Cortex of kidney (tissue), 1 donor: ENCODE measurements at places on chromosomes 6 and 20.

DNA sequence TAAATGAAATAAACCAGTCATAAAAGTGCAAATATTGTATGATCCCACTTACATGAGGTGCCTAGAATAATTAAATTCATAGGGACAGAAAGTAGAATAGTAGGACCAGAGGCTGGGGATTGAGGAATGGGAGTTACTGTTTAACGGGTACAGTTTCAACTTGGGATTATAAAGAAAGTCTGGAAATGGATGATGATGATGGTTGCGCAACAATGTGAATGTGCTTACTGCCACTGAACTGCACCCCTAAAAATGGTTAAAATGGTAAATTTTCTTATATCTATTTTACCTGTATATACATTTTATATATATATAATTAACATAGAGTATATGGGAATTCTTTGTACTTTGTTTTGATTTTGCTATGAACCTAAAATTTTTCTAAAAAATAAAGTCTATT is 53.3 kb upstream of the L3MBTL3 start:
- DNase-seq, result no peak

DNA sequence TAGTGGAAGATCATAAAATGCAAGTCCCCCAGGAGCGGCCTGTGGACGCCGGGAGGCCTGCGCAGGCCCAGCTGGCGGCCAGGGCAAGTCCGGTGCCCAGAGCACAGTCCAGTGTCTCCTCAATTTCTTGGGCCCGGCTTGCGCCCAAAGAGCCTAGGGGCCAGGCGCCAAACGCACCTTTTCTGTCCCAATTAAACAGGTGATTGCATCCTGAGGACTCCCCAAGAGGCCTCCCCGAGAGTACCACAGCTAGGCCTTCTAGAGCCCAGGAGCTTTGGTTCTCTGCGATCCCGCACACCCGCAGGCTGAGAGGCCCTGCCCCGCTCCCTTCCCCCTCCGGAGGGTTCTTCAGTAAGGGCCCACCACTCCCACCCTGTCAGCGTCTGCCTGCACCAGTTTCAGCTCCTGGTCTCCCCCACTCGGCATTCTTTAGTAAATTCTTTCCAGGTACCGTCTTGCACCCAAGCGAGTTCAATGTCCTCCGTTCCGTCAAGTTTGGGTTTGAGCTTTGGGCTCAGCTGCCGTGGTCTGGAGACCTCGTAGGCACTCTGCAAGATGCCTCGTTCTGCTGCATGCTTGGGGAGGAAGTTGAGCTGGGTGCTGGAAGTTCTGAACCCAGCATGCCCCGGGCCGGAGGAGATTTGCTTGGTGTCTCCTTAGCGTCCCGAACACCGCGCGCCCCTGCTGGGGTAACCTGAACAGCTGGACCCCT is 3.9 kb upstream of the NKX2-2 start:
- DNase-seq, result no peak

DNA sequence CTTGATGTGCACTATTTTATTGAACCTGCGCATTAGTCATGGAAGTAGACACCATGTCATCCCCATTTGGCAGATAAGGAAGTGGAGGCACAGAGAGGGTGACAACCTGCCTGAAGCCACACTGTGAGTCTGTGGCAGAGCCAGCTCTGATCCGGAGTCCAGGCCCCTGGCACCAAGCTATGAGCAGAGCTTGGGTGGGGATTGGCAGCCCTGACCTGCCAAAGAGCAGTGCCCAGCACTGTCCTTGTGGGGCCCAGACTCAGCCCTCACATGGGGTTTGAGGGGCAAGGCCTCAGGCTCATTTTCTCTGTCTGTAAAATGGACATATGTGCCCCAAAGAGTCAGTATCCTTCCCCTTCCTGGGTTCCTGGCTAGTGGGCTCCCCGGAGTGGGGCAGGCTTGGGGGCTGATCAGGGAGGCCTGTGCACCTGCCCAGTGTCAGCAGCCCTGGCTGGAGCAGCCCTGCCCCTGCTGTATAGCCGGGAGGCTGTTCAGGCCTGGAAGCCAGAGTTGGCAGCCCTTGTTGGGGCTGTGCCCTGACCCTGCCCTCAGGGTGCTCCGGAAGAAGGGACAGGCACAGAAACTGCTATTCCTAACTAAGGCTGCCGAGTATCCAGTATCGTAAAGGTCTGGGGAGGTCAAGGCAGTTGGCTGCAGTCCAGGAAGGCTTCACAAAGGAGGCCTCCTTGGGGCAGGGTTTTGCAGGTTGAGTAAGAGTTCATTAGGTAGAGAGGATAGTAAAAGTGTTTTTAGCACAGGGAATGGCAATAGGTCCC is 38.7 kb downstream of the TGM2 start:
- no peak for DNase-seq

GRCh38 chr6:52529311-52529710 is 47.5 kb downstream of the TRAM2 start:
- DNase-seq, result no peak

- no peak for DNase-seq
Observed at GRCh38 chr6:2275892-2276242, 30.5 kb upstream of the GMDS start.

DNA sequence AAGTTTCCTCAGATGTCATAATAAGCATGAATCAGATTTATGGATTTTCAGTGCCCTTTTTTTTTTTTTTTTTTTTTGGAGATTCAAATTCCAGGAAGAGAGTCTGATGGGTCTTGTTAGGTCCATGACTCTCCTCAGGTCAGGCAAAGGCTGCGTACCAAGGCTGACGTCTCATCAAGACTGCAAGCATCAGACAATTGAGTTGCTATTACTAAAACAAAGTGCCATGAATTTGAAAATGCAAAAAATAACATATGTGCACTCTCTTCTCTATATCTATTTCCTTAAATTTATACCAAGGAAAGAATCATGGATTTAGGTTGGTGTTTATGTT is 134.7 kb downstream of the FAM83B start:
- no peak for DNase-seq

DNA sequence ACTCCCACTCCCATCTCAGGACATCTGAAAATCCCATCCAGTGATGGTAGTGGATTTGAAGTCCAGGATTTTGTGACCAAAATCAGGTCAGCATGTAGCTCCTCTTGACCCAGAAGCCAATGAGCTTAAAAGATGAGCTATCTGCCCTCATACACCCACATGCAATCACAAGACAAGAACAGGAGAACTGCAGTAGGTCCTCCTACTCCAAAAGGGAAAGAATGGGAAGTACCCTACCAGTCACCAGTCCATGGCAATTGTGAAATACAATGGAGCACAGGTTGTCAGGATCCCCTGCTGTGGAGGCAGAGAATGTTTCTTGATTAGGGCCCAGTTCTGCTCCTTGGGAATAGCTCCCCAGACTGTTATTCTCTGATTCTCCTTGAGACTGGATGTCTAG is 347.3 kb upstream of the CNR1 start:
- DNase-seq, result no peak

DNA sequence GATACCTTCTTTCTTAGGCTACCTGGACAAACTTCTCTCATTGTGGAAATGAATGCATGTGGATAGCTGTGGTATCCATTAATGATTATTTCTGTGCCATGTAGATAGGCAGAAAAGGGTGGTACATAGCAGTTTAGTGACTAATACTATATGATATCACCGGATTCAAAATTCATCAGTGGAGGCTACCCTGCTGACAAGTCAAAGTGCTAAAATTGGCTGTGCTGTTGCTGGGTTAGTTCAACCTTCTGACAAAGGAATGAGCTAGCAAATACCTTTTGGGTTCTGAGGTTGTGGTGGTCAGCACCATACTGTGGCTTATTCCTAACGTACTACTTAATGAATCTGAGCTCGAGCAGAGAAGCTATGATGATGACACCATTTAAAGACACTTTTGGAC is 109.1 kb downstream of the TFAP2B start:
- no peak for DNase-seq

DNA sequence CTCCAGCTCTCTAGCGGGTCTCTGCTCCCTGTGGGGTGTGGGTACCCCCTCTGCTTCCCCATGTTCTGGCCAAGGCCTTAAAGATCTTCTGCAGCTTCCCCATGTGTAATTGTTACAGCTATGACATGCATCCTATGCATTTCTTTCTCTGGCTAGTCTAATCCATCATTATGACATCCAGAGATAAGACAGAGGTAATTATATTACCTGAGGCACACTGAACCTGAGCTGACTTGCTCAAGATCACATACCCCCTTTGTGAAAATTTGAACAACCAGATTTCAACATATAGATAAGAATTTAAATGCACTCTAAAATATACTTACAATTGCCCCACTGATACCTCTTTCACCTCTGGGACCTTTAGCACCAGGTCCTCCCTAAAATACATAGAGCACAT is 102.4 kb downstream of the COL12A1 start:
- no peak for DNase-seq

GRCh38 chr20:8534368-8535160 is 402.5 kb downstream of the PLCB1 start:
- no peak for DNase-seq

GRCh38 chr20:49690899-49691620 is 22.6 kb downstream of the B4GALT5 start:
- DNase-seq, result no peak

DNA sequence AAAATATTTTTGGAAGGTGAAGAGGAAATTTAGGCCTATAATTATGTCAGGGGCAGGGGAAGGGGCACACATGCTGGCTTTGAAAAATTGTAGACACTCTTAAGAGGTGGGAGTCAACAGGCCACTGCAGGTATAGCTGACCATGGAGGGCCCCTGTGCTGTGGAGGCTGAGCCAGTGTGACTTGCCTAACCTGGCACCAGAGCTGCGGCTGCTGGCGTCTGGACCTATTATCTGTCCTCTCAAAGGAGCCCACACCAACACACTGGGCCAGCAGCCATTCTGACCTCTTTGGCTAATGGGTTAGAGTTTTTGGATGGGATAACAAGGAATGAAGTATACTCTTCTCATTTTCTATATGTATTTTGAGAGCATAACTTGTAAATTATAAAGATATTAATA is 4.5 kb downstream of the GID8 start:
- DNase-seq, result no peak
